ENCODE measurements at places on chromosomes 16 and 17.

GRCh38 chr17:80608326-80608725, 63.7 kb downstream of the RPTOR start:
- DNase-seq = no peak

DNA sequence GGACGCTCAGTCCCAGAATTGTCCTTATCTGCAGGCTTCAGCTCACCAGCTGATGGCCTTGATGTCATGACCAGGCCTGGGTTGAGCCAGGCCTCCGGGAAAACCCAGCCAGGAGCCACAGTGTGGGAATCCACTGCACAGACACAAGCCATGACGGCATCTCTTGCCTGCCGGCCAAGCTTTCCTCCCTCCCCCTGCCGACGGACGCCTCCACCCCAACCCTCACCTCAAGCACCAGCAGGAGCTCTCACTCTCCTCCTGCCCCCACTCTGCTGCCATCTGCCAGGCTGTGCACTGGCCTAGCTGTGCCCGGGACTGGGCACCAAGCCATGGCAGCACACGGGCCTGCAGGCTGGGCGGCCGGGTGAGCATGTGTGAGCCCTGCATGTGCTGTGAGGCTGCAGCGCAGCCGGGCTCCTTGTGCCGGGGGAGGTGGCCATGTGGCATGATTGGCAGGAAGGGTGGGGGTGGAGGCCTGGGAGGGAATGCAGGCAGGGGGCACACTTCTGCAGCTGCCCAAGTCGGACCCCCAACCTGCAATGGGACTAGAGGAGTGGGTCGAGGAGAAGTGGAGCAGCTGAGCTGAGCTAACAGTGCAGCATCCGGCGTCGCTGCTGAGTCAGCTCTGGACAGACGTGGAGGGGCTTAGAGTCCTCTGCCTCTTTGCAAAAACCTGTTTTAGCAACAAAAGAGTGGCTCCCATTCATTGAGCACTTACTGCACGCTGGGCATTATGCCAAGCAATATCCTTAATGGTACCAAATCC, 268.5 kb downstream of the CBLN1 start:
- DNase-seq = peak; percentile 94

DNA sequence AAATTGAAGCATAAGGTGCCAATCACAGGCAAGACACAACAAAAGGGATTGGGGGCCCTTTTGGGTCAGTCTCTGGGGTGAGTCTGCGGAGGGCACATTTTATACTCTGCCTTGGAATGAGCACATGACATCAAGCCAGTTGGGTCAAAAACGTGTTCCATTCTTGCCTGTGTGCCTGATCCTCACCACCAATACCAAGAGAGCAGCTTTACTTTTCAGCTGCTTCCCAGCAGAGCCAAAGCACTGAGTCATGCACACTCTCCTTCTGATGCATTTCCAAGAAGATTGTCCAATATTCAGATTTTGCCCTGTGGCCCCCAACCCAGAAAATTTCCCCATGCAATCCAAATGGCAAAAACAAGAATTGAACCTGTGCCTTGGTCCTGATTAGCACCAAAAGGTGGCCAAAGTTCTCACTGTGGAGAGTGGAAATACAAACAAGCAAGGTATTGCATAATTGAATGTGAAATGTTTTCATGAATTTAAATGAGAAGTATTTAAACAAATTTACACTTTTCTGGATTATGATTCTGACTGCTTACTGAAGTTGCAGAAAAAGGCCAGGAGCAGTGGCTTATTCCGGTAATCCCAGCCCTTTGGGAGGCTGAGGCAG, 217.8 kb upstream of the SOX9 start:
- DNase-seq = no peak

- no peak for DNase-seq
Measured at GRCh38 chr17:38867968-38868816, 1.7 kb upstream of the LASP1 start.

DNA sequence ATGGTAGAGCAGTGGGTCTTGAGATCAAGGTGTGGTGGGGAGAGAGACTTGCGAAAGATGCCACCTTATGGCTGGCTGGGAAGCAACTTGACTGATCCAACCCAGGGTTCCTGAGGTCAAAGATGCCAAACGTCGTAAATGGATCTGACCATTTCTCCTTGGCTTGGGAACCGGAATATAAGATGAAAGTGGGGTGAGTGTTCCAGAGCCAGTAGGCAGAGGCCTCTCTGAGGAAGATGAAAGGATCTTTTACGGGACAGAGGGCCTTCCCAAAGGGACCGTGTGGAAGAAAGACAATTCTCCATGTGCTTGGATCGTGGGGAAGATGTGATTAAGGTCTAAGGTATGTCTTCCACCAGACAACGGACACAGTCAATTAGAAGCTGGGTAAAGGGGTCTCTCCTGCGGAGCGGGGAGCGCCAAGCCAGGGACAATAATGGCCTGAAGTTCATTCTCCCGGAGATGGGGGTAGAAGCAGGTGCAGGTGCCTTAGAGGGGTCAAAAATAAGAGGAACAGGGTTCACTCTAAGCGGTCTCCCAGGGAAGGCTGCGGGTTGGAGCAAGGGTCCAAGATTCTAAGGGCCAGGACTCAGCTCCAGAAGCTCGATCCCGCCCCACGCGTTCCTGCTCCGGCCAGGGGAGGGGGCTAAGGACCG, 800 bp downstream of the FXR2 start:
- no peak for DNase-seq

GRCh38 chr16:78289844-78290277, 190.4 kb downstream of the WWOX start:
- no peak for DNase-seq

DNA sequence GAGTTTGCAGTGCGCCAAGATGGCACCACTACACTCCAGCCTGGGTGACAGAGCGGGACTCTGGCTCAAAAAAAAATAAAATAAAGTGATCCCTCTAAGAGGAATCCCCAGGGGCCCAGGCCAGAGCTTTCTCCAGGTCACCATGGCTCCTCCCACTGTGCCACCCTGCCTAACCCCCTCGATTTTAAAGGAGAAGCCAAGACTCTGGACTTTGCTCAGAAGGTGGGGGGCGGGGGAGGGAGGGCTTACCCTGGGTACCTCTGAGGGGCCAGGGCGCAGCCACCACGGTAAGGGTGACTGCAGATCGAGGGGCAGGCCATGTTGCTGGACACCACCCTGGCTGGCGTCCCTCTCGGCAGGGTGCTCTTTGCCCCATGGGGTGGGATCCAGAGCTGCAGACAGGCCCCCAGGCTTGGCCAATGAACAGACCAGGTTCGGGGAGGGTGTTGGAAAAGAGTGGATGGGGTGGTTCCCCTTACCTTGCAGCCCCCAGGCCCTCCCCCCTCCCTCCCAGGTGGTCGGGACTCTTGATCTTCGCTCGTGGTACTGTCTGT, 455 bp upstream of the GRB7 start:
- no peak for DNase-seq

- DNase-seq = peak; percentile 69
Measured at GRCh38 chr17:50064253-50065001, 8.5 kb downstream of the ITGA3 start.
